CD4-positive, alpha-beta T cell treated with Interleukin-15 for 1 hour (primary cell): ENCODE measurements at places on chromosomes 3 and 15.

DNA sequence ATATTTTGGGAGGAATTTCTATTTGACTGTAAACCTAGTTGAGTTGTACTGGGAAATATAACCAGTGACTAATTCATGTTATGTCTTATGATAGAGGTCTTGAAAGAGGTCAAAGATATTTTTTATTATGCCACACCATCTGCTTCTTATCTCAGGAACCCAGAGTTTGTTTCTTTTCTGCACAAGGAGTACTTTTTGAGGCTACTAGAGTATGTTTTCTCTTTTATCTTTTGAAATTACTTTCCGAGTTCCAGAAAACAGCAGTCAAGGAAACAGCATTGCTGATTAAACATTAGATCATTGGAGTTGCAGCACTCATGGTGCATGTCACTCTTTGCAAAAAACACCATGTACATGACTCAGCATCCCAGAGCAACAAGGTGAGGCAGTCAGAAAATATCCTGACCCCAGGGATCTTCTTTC is 645.8 kb upstream of the NR2F2 start:
- no peak for DNase-seq

GRCh38 chr3:186996356-186996755 is 66.0 kb downstream of the ST6GAL1 start:
- DNase-seq, result no peak

- no peak for DNase-seq
These were observed 31.0 kb downstream of the CPA3 start for GRCh38 chr3:148896062-148896461.

DNA sequence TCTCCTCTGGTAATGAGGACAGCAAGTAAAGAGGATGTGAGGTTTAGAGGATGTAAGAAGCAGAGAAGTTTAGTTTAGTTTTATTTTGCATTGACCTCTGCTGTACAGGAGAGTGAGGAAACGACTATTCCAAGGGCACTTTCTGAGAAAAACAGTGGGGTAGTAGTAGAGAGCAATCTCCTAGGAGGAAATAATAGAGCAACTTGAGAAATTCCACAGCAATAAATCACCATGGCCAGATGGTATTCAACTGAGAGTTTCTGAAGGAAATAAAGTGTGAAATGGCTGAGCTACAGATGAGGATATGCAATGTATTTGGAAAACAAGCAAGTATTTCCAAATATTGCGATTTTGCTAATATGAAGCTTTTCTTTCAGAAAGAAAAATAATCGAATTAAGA is 118.9 kb downstream of the DPH6 start:
- DNase-seq, result no peak

DNA sequence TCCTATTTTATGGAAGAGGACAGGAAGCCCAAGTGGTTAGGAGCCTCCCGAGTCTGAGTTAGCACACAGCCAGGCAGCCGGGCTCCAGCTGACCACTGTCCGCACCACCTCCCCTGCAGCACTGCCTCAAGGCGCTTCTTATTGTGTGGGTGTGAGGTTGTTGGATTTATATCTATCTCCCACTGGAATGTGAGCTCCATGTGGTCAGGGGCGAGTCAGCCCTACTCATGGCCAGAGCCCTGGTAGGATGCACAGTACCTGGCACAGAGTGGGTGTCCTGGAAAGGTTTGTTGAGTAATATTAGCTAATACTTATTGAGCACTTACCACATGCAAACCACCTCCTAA is 9.7 kb upstream of the FBLN2 start:
- no peak for DNase-seq

DNA sequence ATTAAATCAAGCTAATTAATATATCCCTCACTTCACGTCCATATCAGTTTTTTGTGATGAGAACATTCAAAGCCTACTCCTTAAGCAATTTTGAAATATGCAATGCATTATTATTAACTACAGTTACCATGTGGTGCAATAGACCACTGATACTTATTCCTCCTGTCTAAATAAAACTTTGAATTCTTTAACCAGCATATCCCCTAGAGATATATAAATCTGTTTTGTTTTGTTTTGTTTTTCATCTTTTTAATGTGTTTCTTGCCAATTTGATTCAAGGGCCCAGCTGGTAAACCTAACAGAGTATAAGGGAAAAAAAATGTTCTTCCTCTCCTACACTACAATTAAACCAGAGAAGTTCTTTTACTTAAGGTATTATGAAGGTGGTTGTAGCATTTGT is 524.2 kb downstream of the NAALADL2 start:
- no peak for DNase-seq

DNA sequence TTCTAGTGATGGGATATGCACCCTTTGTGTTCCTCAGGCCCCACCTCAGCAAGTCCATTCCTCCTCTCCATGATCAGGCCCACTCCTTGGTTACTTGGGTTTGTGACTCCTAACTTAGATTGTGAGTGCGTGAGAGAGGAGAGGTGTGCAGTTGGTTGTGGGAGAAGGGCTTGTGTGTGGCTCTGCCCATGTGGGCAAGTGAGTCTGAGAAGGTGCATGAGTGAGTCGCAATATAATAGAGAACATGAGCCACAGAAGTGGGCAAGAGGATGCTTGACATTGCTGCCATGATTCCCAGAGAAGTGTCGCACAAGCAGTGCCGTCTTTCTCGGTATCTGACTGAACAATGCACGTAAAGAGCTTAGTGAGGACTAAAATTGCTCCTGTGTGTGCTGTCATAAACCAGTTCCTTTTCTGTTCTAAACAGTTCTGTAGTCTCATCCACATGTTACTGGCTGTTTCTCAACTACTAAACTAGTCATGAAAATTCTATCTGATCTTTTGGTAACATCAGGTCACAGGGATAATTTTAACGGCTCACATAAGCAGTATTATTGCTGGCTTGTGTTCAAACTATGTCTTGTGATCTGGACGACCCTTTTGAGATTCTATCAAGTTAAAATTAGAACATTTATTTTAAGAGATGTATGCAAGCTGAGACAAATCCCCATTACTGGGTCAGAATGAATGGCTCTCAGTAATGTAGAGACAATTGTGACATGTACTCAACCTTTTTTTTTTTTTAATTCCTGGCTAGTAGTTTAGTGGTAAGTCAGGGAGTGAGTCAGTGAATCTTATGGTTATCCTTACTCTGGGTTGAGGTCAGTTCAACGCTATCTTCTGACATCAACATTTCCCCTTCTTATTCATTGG is 25.6 kb downstream of the GYG1 start:
- no peak for DNase-seq

GRCh38 chr3:141955175-141955574 is 78.7 kb downstream of the ATP1B3 start:
- DNase-seq, result no peak

- DNase-seq, result no peak
These were observed 33.3 kb upstream of the FGD5 start for GRCh38 chr3:14785207-14786155.

DNA sequence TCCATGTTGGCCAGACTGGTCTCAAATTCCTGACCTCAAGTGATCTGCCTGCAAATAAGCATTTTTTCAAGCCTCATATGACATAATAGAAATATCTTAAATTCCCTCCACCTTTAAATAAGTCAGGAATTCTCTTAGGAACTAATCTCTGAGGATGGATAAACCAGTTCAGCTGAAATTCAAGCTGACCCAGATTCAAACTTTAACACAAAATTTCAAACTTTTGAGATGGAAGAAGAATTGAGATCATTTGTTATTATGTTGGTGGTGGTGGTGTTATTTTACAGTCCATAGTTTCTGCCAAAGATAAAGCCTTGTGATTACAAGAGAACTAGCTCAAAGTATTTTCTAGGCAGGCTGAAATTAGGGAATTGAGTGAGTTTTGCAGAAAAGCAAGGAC is 85.5 kb downstream of the SSR3 start:
- no peak for DNase-seq

- no peak for DNase-seq
These were observed 33.9 kb downstream of the SCN10A start for GRCh38 chr3:38782148-38782547.

DNA sequence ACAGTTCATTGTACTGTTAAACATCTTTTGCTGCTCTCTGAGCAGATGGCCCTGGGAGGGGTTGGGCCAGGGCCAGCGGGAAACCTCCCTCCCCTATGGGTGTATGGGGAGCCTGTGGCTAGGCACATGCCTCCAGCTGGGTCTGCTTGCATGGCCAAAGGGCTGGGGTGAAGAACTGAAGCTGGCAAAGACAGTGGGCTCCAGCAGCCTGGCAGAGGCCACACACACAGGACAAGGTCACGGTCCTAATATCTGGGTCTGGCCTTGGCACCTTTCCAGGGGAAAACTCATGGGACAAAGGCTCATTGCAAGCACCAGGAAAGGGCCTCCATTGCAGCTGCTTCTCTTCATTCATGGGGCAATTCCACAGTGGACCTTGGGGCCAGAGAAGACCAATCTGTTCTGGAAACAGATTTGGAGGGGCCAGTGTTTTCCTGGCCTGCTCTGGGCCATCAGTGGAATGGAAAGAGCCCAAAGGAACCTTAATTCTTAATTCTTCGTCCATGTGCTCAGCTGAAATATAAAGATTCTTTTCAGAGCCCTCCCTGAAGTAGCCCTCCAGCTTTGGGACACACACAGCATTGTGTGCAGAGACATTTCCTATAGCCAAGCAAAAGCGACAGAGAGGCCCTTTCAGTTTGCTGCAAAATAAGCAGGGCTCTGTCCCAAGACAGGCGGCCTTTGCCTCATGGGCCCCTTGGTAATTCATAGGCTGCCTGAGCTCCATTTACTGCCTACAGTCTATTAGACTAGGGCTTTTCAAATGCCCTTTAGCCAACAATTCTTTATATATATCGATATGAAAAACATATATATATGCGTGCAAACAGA is 11.3 kb upstream of the LIMD1 start:
- no peak for DNase-seq

DNA sequence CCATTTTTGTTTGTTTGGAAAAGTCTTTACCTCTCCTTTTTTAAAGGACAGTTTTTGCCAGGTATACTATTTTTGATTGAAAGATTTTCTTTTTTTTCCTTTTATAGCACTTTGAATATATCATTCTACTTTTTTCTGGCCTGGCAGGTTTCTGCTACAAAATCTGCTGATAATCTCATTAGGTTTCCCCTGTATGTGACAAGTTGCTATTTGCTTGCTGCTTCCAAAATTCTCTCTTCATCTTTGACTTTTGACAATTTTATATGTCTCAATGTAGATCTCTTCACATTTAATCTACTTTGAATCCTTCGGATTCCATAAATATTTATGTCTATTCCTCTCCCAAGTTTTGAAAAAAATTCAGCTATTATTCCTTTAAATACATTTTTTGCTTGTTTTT is 838.5 kb downstream of the IGSF11 start:
- DNase-seq, result no peak

- DNase-seq, result no peak
These were observed 263 bp downstream of the ST8SIA2 start for GRCh38 chr15:92393980-92394308.

DNA sequence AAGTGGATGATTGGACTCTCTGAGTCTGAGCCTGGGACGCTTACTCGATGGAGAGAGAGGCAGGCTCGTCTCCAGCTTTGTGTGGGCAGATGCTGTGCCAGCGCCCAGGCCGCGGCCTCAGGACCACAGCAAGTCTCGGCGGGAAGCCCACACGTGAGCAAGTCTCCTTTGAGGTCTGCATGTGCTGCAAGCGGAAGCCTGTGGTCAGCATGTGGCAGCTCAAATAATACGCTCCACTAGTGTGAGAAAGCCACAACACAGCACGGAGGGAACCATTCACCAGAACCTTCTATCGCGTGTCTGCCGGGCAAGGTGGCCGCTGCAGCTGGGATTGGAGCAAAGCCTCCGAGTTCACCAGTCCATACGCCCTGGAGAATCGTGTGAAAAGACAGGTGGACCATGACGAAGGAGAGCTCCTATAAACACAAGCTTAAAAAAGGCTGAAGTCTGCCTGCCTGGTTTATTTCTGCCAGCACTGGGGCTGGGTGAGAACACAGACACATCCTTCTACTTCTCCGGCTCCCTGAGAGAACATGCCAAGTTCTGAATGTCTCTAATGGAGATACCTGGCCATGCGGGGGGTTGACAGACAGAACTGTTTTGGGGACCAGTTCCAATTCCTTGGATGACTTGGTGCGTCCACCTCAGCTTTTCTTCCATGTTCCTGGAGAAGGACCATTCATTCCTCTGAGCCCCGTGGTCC is 82.0 kb upstream of the LRIG1 start:
- peak; percentile 65 for DNase-seq

- no peak for DNase-seq
These were observed 11.9 kb downstream of the ABHD6 start for GRCh38 chr3:58249358-58250092.

DNA sequence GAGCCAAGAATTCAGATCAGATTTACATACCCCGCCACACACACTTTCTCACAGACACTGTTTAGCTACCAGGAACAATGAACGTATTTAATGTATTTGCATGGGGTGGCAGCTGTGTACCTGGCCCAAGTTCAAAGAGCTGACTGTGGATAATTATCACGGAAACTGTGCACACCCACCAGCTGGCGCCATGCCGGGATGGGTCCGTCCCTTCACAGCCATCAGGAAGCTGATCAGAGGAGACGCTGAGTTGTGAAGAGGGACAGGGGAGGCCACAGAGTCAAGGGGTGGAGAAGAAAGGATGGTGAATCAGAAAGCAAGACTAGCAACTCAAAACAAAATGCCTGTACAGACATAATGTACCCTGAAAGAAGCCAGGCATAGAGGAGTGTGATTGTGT is 13.1 kb upstream of the PLA2G4D start:
- DNase-seq, result no peak

- no peak for DNase-seq
These were observed 655.2 kb downstream of the DIPK2A start for GRCh38 chr3:144626835-144627234.

- no peak for DNase-seq
These were observed 250.8 kb downstream of the RBMS3 start for GRCh38 chr3:29531644-29532043.

GRCh38 chr3:61438253-61439121 is 122.9 kb upstream of the PTPRG start:
- DNase-seq, result no peak

DNA sequence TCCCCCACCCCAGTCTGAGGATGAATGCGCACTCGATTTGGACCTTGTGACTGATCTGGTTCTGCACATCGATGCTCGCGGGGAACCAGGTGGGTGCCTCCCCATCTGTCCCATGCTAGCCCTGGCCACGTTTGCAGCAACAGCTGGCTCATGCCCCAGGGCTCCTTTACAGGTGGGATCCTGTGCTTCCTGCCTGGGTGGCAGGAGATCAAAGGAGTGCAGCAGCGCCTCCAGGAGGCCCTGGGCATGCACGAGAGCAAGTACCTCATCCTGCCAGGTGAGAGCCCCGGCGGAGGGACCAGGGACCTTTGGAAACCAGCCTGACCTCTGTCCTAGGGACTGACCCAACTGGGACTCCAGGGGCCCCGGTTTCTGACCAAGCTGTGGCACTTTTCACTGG is 44.3 kb downstream of the DHX30 start:
- no peak for DNase-seq

- DNase-seq, result no peak
These were observed 343.0 kb downstream of the ROBO1 start for GRCh38 chr3:79424811-79425210.

GRCh38 chr15:69868756-69869155 is 229.0 kb downstream of the TLE3 start:
- no peak for DNase-seq

- no peak for DNase-seq
These were observed 969.4 kb downstream of the ROBO1 start for GRCh38 chr3:78798266-78798832.

- no peak for DNase-seq
These were observed 104.5 kb downstream of the IL20RB start for GRCh38 chr3:137062250-137062649.
